ENCODE measurements at places on chromosomes 11 and 22. TPM values are rescaled to one million over a fixed set of nuclear protein-coding genes. Genes with fewer than 3 reads are reported as not detected.

Gene HOATZ
- total RNA-seq, result not detected

Gene FAM181B
- total RNA-seq, result not detected

Gene MADD
- 94.1 TPM for total RNA-seq

Gene PDGFB
- not detected for total RNA-seq

Gene DDI1
- total RNA-seq, result not detected

Gene GLYATL2
- not detected for total RNA-seq

Gene PKDREJ
- 0.07 TPM for total RNA-seq

Gene FTH1
- total RNA-seq, result 5,097 TPM

Gene APOL3
- total RNA-seq, result 169 TPM

Gene DDTL
- total RNA-seq, result not detected

Gene MMP8
- total RNA-seq, result not detected

Gene LRP4
- total RNA-seq, result 0.90 TPM

Gene OR5B21
- 3.9 TPM for total RNA-seq

Gene SLC37A4
- 20.3 TPM for total RNA-seq

Gene UPK3A
- total RNA-seq, result not detected

Gene OR4A47
- not detected for total RNA-seq

Gene TTC36
- total RNA-seq, result 3.4 TPM

Gene TUT1
- 24.1 TPM for total RNA-seq

Gene MOGAT2
- not detected for total RNA-seq

Gene PRODH
- total RNA-seq, result not detected

Gene P2RX6
- not detected for total RNA-seq

Gene NCAM1
- 54.2 TPM for total RNA-seq

Gene OR51I1
- not detected for total RNA-seq

Gene THRSP
- not detected for total RNA-seq

Gene MS4A7
- total RNA-seq, result 0.70 TPM

Gene RBMXL2
- total RNA-seq, result not detected

Gene TRIM29
- not detected for total RNA-seq

Gene MPEG1
- total RNA-seq, result 0.11 TPM

Gene VSIG2
- total RNA-seq, result not detected

Gene TNNI2
- total RNA-seq, result not detected

Gene NXPE4
- total RNA-seq, result not detected

Gene CLTCL1
- 0.50 TPM for total RNA-seq

Gene LRRC51
- total RNA-seq, result 7.2 TPM

Gene PHLDA2
- 4.5 TPM for total RNA-seq

Gene CTSF
- 2.7 TPM for total RNA-seq
